ENCODE measurements at places on chromosomes 7 and 10.

- no peak for DNase-seq
These were observed 98.9 kb downstream of the MKX start for GRCh38 chr10:27646604-27647175.

DNA sequence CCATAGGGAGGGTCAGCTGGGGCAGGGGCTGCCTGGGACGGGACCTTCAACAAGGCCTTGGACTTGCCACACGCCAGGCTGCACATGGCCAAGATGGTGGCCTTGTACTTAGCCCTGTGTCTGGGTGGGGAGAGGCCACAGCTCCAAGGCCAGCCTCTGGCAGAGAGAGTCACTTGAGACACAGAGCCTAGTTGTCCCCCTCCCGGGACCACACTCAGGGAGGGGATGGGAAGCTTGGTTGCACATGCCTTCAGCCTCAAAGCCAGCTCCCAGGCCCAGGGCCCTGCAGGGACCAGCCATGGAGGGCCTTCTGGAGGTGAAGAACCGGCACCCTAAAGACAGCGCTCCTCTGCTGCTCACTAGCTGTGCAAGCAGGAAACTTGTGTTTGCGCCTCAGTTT lies 16.7 kb downstream of the MMRN2 start:
- DNase-seq, result no peak

DNA sequence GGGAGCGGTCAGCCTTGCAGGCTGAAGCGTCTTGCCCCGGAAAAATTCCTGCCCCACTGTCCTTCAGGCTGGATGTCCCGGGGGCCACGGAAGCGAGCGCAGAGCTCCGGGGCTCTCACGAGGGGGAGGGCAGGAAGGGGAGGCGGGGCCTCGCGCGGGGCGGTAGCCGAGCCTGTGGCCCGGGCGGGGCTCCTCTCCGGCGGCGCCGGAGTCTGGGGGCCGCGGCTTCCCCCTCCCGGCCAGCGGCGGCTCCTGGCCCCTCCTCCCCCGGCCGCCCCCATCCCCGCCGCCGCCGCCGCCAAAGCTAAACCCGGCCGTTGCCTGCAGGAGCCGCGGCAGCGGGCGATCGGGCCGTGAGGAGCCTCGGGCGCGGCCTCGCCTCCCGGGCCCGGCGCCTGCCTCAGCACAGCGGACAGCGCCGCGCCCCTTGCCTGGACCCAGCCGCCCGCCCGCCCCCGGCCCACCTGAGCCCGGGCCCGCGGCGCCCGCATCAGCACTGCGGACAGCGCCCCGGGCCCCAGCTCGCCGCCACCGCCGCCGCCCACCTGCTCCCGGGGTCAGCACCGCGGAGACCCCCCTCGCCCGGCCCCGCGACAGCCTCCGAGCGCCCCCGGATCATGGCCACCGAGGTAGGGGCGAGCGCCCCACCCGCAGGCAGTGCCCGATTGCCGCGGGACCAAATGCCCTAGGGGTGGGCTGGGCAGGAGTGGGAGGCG lies at the start of gene GOLGA7B:
Gene GOLGA7B (plus strand): TSS at position 157 of the 716 bp plus-strand sequence. CDS start 461 bp downstream, at position 618.
- no peak for DNase-seq

GRCh38 chr7:34612661-34613060 lies 45.4 kb upstream of the NPSR1 start:
- no peak for DNase-seq

- DNase-seq, result no peak
These were observed 24.1 kb upstream of the NRCAM start for GRCh38 chr7:108480311-108480710.

- DNase-seq, result peak; percentile 41
These were observed 4.7 kb downstream of the GDF2 start for GRCh38 chr10:47326927-47327330.

GRCh38 chr10:67794909-67795460 lies 43.0 kb downstream of the DNAJC12 start:
- no peak for DNase-seq

- DNase-seq, result peak; percentile 28
These were observed 350.7 kb upstream of the MGMT start for GRCh38 chr10:129116371-129116770.

- no peak for DNase-seq
These were observed 221.6 kb downstream of the XPNPEP1 start for GRCh38 chr10:109701633-109702215.

DNA sequence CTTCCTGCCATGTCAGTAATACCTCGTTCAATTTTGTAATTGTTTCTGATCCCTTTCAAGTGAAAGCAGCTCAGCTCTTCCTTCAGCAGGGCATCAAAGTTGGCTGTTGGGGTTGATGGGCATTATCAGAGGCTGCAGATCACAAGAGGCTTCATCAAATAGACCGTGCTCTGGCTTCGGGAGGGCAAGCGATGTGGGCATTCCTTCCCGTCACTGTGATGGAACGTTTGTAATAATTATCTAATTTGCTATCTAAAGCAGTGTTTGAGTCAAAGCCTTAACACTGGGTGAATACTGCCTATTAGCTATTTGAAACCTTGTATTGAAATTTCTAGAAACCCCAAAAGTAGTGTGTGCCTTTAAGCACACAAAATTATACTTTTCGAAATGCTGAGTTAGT lies 170.1 kb downstream of the OTUD1 start:
- no peak for DNase-seq

- DNase-seq, result no peak
These were observed 332.1 kb upstream of the SORCS1 start for GRCh38 chr10:107496594-107496993.

GRCh38 chr10:122393288-122393687 lies 18.8 kb downstream of the PLEKHA1 start:
- no peak for DNase-seq

- no peak for DNase-seq
These were observed 26.7 kb upstream of the USP6NL start for GRCh38 chr10:11638055-11638698.

DNA sequence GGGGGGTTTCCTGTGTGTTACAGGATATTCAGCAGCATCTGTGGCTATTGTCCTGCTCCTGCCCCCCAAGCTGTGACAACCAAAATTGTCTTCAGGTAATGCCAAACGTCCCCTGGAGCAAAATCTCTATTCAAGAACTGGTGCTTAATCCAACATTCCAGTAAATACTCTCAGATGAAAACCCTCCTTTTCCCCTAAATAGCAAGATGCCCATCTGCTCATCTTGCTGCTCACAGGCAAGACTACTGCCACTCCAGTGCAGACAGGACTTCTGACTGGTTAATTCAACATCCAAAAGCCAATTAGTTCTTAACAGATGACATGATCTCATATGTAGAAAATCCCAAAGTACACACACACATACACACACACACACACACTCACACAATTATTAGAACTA lies 20.5 kb upstream of the JAZF1 start:
- no peak for DNase-seq

DNA sequence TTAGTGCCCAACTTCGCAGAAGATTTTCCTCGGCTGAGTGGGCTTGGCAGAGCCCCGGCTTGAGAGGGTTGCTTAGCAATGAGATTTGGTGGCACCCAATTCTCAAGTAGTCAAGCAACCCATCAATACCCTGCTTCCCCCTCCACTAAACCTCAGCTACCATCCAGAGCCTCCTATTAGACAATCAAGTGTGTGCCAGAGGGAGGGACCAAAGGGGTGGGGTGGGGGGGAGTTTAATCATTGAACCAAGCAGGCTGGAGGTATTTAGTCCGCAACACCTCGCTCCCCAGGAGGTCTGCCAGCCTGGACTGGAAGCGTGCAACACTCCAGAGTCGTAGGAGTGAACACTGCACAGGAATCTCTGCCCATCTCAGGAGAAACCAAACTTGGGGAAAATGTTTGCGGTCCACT lies at the start of gene HKDC1:
Gene HKDC1 (plus strand): TSS at position 292 of the 411 bp plus-strand sequence. CDS start 104 bp downstream, at position 396.
- no peak for DNase-seq

All from left forelimb (tissue), 1 donor.